A549 treated with Hydrocortisone at 1 μM for 4 hours (cell line): ENCODE measurements at places on chromosomes 3 and 15. TPM values are rescaled to one million over a fixed set of nuclear protein-coding genes. Genes with fewer than 3 reads are reported as not detected.

The ANKUB1 gene
- total RNA-seq: not detected in 5 replicates

The FAM81A gene
- total RNA-seq: 10.7 to 12.7 TPM (median 11.4 TPM) in 5 replicates

The ZBTB38 gene
- total RNA-seq: 60.4 to 113 TPM (median 86.2 TPM) in 5 replicates

The DNAJA4 gene
- 0.05 to 0.08 TPM in 2 of 5 replicates, not detected in the others for total RNA-seq

The LOXL1 gene
- 0.17 to 1.2 TPM (median 0.68 TPM) in 5 replicates for total RNA-seq

The TMEM115 gene
- total RNA-seq: 42.7 to 49.1 TPM (median 47.0 TPM) in 5 replicates

The NTRK3 gene
- total RNA-seq: 18.0 to 25.1 TPM (median 22.2 TPM) in 5 replicates

The PRICKLE2 gene
- 2.4 to 3.3 TPM (median 2.6 TPM) in 5 replicates for total RNA-seq

The CLDN1 gene
- total RNA-seq: 17.1 to 21.7 TPM (median 19.6 TPM) in 5 replicates

The FOXB1 gene
- total RNA-seq: not detected in 5 replicates

The CHRD gene
- total RNA-seq: 0.14 to 0.35 TPM (median 0.24 TPM) in 5 replicates

The WHAMM gene
- total RNA-seq: 6.4 to 7.6 TPM (median 7.1 TPM) in 5 replicates

The RASGRF1 gene
- 0.17 to 0.43 TPM (median 0.34 TPM) in 5 replicates for total RNA-seq

The RTP1 gene
- not detected in 5 replicates for total RNA-seq

The SLC12A1 gene
- total RNA-seq: not detected in 5 replicates

The SPTSSB gene
- not detected in 5 replicates for total RNA-seq

The TMC3 gene
- total RNA-seq: not detected in 5 replicates

The RCN2 gene
- 51.7 to 65.9 TPM (median 60.3 TPM) in 5 replicates for total RNA-seq

The ALPK3 gene
- total RNA-seq: 0.08 to 0.10 TPM (median 0.09 TPM) in 5 replicates

The SLC25A36 gene
- 13.1 to 22.7 TPM (median 20.9 TPM) in 5 replicates for total RNA-seq

The CEP70 gene
- total RNA-seq: 8.0 to 15.9 TPM (median 9.5 TPM) in 5 replicates

The GPR62 gene
- total RNA-seq: not detected in 5 replicates

The GOLGA6A gene
- total RNA-seq: 0.03 to 0.13 TPM (median 0.12 TPM) in 4 of 5 replicates, not detected in the other

The HESX1 gene
- 0.15 to 0.39 TPM (median 0.27 TPM) in 5 replicates for total RNA-seq

The TTC21A gene
- 1.9 to 2.3 TPM (median 2.3 TPM) in 5 replicates for total RNA-seq
